NCI-H1930 (cell line): ENCODE measurements at places on chromosomes 5 and 9.

GRCh38 chr5:67215519-67216471 lies 19.2 kb upstream of the CD180 start:
- no peak for DNase-seq

GRCh38 chr5:172779691-172780341 lies 8.8 kb upstream of the DUSP1 start:
- no peak for DNase-seq

GRCh38 chr9:88551546-88552137 lies 16.7 kb downstream of the NXNL2 start:
- no peak for DNase-seq

DNA sequence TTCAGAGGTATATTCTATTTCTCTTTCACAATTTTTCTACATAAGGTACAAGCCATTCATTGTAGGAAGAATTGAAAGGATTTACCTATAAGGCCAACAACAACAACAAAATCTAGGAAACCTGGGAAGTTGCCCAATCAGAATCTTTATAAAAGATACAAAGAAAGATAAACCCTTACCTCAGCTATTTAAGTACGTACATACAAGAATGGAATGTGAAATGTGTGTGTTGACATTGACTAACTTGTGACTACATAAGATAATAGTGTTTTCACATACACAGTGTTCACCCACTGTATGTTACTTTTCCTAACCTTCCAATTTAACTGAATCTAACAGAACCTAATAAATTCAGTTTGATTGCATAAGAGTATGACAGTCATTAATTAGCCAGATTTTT lies 154.1 kb downstream of the ADAMTS6 start:
- DNase-seq = no peak

DNA sequence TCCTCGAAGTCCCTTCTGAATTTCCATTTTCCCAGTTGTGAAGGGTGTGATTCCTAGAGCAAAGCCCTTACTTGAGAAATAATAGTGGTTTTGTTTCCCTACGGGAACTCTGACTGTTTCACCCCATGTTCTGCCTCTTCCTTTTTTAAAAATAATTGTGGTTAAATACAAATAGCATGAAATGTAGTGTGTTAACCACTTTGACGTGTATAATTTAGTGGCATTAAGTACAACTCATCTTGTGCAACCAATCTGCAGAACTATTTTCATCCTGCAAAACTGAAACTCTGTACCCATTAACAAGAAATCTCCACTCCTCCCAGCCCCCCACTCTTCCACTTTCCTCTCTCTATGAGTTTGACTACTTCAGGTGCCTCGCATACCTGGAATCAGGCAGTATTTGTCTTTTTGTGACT lies 35.6 kb upstream of the HAND1 start:
- no peak for DNase-seq

DNA sequence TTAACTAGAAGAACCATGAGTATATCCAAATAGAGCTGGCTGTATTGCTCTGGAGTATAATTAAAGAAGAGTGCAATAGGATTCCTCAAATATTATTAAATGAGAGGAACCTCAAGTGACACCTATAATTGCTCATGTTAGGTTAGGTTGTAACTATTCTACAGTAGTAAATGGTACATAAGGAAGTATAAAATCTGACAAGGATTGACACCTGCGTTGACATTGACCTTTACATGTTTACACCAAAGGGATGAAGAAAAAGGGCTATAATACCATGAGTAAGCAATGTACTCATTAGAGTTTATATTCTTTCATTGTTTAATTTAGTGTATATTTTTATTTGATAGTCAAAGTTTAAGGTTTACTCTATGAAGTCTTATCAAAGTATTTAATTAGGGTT lies 48.9 kb downstream of the SLC12A2 start:
- no peak for DNase-seq

GRCh38 chr9:69324549-69325401 lies at the start of gene ENTREP1:
Gene ENTREP1, plus strand, starts transcription at chr9:69325215. Its CDS starts 95 bp downstream, at chr9:69325310.
- peak; percentile 20 for DNase-seq

DNA sequence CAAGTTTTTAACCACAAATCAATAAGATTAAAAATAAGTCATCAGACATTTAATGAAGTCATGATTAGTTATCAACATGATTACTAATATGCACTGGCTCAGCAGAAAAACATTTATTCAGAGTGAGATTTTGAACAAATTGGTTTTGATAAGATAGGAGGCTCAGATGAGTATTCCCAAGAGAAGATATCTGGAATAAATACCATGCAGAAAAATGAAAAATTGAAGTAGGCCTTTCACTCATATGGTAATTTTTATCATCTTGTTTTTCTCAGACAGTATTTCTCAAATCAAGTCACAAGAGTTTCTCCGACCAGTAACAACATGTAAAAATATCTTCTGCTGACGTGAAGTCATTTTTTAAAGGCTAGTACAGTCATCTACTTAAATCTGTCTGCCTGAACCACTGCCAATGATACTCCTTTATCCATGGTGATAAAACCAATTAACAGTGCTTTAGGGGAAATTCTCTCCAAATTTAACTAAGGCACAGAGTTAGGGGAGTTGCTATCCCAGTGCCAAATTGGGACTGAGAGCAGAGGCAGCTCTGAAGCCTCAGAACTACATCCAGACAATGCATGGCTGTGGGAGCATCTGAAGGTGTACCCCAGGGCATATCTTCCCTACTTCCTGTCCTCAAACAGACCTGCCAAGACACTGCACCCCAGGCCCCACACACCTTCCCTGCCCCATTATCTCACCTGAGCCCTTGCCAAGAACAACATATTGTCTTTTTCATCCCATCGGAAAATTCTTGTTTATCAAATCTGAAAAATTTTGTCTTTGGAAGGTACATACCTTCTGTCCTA lies 105.5 kb upstream of the TSLP start:
- DNase-seq = no peak

DNA sequence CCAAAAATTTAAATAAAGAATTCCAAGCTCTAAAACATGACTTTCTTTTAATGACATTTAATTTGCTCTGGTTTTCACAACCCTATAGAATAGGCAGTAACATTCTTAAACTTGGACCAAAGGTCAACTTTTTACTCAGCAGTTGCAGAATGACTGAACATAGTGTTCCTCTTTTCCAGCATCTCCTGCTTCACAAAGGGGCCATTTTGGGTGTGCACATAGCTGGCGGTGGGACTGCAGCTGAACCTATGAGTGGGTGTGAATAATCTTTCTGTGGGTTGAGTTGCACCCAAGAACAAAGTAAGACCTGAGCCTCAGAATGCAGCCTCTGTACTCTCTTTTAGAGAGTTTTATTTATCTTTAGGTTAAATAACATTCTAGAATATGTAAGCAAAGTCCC lies 96.9 kb upstream of the HAPLN1 start:
- DNase-seq = no peak

- no peak for DNase-seq
Observed at GRCh38 chr9:91196103-91196950, 165.4 kb downstream of the AUH start.
